Astrocyte (in vitro differentiated cells and primary cell): ENCODE measurements at places on chromosomes 12 and 14. TPM values are rescaled to one million over a fixed set of nuclear protein-coding genes. Genes with fewer than 3 reads are reported as not detected.

BEGAIN gene
- 0.54 and 0.89 TPM in 2 replicates for total RNA-seq

NFE2 gene
- total RNA-seq, result 0.29 and 0.41 TPM in 2 replicates

LRRK2 gene
- total RNA-seq, result 0.02 TPM in 1 of 2 replicates, not detected in the other

TEAD4 gene
- total RNA-seq, result 13.0 and 19.1 TPM in 2 replicates

ARG2 gene
- total RNA-seq, result 8.9 and 11.6 TPM in 2 replicates

EGLN3 gene
- total RNA-seq, result 13.3 and 24.5 TPM in 2 replicates

SALL2 gene
- 28.3 and 34.5 TPM in 2 replicates for total RNA-seq
